Suppressor macrophage (primary cell): ENCODE measurements at places on chromosomes 3 and 15.

GRCh38 chr3:72018343-72018984, 233.5 kb upstream of the PROK2 start:
- DNase-seq, result peak; percentile 76

GRCh38 chr3:71061037-71061436, 522.5 kb downstream of the FOXP1 start:
- no peak for DNase-seq

DNA sequence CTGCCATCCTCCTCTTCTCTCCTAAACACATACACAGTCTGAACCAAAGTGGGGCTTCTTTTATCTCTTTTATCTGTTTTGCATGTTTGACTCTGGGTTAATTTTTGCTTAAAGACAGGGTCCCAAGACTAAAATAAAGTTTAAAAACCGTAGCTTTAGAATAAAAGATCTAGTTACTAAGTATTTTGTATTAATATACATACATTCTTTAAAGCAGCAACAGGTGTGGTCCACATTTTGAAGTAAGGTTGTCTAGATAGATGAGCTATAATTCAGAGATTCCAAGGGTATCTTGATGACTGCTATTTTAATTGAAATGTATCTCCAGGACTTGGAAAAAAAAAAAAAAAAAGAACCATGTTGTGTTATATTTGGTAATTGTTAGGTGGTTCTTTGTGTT, 61.3 kb downstream of the CALML4 start:
- DNase-seq, result no peak

DNA sequence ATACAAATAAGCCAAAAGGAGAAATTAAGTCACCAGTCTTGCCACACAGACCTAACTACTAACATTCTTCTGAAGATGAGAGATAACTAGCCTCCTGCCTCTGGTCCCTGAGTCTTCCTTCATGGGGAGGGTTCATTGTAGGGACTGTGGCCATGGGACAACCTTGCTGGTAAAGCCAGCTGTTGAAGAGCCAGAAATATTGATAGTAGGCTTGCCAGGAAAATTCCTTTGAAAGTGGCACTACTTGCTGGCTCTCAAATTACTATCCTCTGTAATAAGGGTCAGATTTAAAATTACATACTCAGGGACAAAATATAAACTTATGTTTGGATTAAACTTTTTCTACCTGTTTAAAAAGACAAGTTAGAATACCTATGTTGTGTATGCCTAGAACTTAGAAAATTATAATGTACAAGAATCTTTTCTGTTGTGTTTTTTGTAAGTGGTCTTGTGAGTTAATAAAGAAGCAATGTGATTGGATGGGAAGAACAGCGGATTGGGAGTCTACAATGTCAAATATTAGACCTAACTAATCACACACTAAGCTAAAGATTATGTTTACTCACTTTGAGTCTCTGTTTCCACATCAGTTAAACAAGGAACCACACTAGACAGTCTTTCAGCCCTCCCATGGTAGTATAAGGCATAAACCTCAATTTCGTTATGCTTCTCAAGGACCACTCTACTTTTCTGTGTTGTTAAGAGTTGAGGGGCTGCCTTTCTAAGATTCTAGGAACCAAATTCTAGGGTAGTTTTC, 60.0 kb upstream of the TRIM71 start:
- peak; percentile 55 for DNase-seq

DNA sequence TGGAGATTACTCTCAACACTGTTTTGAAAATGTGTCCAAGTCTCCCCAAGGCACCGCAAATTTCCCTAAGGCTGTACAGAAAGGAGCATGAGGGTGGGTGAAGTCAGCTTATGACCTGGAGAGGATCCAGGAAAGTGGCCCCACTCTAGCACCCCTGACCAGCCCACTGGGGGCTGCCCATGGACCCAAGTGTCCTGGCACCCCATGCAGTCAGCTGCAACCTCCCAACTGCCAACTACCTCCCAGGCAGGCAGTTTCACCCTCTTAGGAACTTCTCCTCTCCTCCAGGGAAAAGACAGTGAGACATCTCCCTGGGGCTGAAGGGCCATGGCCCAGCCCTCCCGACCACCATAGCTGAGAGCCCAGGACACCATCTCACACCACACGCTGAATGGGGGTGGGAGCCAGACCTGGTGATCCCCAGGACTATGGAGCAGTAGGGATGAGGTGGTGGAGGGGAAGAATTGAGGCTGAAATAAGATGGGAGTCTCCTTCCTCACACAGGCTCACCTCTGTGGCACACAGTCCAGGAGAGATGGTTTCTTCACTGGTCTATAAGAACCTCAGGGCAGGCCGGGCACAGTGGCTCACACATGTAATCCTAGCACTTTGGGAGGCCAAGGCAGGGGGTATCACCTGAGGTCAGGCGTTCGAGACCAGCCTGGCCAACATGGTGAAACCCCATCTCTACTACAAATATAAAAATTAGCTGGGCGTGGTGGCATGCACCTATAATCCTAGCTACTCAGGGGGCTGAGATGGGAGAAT, 104.4 kb downstream of the DAPK2 start:
- DNase-seq, result no peak

- no peak for DNase-seq
Measured at GRCh38 chr3:53139906-53140846, 9.9 kb upstream of the RFT1 start.

- no peak for DNase-seq
Measured at GRCh38 chr3:162390891-162391290, 894.3 kb downstream of the OTOL1 start.

- peak; percentile 61 for DNase-seq
Measured at GRCh38 chr3:186930143-186930640, at the start of gene ST6GAL1. TSS of gene ST6GAL1 (plus strand) at chr3:186930526. CDS start at chr3:187042704, 112,178 bp downstream.

DNA sequence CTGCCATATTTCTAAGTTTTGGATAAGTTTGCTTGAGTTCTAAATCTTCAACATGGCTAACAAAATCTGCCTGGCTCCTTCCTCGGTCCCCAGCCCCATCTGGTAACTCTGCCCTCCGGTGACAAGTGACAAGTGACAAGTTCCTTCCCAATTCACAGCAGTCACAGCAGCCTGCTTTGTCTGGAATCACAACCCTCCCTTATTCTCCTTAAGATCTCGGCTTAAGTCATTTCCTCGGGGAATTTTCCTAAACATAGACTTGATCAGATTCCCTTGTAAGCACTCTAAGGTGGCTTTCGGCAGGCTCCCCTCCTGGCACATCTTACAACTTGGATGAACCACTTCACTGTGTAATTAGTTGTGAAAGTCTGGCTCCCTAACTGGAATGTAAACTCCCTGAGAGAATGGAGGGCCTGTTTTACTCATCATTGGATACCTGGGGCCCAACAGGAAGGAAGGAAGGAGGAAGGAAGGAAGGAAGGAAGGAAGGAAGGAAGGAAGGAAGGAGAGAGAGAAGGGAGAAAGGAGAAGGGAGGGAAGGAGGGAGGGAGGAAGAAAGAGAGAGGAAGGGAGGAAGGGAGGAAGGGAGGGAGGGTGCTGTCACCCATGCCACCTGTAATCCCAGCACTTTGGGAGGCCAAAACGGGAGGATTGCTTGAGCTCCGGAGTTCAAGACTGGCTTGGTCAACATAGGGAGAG, 126.4 kb downstream of the SHQ1 start:
- no peak for DNase-seq

- peak; percentile 32 for DNase-seq
Measured at GRCh38 chr15:82871358-82871757, 61.9 kb downstream of the WHAMM start.

DNA sequence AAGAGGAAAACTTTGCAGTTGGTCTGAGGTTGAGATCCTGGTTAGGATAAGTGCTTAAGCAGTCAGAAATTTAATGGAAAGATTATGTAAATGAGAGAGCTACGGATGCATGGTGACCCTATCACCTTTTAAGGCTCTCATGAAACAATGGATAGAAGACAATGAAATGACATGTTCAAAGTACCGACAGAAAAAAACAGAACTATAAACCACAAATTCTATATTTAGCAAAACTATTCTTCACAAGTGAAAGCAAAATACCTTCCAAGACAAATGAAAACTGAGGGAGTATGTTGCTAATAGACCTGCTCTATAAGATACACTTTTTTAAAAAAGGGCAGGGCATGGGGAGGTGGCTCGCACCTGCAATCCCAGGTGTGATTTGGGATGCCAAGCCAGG, 32.2 kb downstream of the DNAAF4 start:
- DNase-seq, result no peak

- DNase-seq, result no peak
Measured at GRCh38 chr3:43165786-43166185, 59.9 kb upstream of the POMGNT2 start.

GRCh38 chr3:50612234-50612882, 784 bp upstream of the CISH start:
- DNase-seq, result no peak

- no peak for DNase-seq
Measured at GRCh38 chr3:153976891-153977554, 144.2 kb upstream of the ARHGEF26 start.

- DNase-seq, result no peak
Measured at GRCh38 chr3:129560269-129560787, 17.4 kb downstream of the H1-8 start.

- no peak for DNase-seq
Measured at GRCh38 chr3:31077021-31077601, 182.7 kb upstream of the GADL1 start.

DNA sequence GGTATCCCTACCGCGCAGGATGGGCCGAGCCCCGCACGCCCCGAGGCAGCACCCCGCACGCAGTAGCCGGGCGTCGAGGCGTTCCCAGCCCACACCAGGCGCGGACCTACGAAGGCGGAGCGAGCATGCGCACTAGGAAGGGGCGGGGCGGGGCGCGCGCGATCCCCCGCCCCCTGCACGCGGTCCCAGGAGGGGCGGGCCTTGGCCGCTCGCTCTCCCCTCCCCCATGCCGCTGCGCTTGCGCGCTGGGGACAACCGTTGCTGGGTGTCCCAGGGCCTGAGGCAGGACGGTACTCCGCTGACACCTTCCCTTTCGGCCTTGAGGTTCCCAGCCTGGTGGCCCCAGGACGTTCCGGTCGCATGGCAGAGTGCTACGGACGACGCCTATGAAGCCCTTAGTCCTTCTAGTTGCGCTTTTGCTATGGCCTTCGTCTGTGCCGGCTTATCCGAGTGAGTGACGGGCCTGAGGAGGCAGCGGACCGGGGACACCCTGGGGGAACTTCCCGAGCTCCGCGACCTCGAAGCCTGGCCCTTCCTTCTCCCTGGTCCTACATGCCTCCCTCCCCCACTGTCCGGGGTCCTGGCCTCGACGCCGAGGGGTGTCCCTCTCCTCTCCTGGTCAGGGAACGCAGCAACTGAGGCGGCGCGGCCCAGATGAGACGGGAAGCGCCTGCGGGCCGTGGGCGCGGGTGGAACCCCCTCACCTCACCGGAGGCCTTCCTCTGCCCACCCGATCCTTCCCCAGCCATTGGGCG, at the start of gene SPESP1:
Gene SPESP1 (plus strand): TSS at position 258 of the 755 bp plus-strand sequence. CDS start 129 bp downstream, at position 387.
- DNase-seq, result peak; percentile 75

DNA sequence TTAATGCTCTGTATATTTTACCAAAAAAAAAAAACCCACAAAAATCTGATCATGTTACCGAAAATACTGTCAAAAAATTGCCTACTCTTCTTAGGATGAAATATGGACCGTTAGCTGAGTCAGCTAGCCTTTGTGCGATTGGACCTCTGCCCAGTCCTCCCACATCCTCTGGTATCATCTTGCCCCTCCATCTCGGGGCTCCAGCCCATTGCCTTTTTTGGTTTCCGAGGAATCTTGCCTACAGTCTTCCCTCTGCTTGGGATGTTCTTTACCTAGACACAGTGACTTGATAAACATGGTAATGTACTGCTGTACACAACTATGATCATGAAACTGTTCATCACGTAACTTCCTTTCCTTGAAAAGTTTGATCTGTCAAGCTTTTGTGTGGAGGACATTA, 371.4 kb downstream of the SV2B start:
- DNase-seq, result no peak

DNA sequence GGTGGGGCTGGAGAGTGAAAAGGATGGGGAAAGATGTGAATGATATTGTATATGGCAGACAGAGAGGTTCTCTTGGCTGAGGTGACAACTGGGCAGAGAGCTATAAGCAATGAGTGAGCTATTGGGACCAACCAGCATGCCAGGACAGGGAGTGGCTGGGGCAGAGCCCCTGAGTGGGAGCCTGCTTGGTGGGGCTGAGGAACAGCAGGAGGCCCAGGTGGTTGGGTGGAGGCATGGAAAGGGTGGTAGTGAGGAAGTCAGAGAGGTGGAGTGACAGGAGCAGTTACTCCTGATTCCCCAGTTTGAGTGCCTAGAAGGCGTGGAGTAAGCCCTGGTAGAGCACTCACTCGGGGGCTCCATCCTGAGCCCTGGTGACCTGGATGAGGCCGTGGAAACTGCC, 15.5 kb upstream of the TNFAIP8L3 start:
- no peak for DNase-seq

GRCh38 chr15:69908590-69909420, 188.9 kb downstream of the TLE3 start:
- DNase-seq, result no peak

- peak; percentile 27 for DNase-seq
Measured at GRCh38 chr3:188316021-188316722, 162.2 kb downstream of the LPP start.
